ENCODE measurements at places on chromosomes 16 and 17.

DNA sequence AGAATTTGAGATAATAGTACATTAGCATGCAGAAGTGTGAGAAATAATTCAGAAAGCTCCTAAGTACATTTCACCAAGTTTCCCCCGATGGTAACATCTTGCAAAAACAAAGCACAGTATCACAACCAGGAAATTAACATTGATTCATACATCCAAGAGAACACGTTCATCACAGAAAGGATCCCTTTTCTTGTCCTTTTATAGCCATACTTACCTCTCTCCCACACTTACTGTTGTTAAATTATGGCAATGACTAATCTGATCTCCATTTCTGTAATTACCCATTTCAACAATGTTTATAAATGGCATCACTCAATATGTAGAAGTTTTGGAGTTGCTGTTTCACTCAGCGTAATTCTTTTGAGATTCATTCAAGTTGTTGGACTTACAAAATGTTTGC lies 1260.0 kb downstream of the CDH8 start:
- no peak for DNase-seq

GRCh38 chr17:70624211-70624610 lies 454.9 kb downstream of the KCNJ2 start:
- DNase-seq: no peak

- no peak for DNase-seq
Observed at GRCh38 chr16:49455181-49455990, 81.8 kb downstream of the C16orf78 start.

- DNase-seq: no peak
Observed at GRCh38 chr17:7097940-7098339, 16.7 kb downstream of the ASGR2 start.

GRCh38 chr16:89395150-89396142 lies 94.9 kb downstream of the ANKRD11 start:
- DNase-seq: peak; percentile 33

DNA sequence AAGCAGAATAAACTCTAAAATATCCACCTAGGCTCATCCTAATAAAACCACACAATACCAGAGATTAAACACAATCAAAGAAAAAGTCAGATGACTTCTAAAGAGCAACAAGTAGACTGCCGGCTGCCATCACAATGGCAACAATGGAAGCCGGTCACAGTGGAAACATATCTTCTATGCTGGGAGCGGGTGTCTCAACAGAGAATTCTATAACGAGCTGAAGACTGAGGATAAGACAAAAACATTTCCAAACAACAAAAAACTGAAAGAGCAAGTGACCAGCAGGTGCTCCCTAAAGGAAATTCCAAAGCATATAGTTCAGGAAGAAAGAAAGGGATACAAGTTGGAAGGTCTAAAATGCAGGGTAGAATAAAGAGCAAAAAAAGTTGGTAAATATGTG lies 8.9 kb downstream of the NSMCE1 start:
- DNase-seq: no peak

DNA sequence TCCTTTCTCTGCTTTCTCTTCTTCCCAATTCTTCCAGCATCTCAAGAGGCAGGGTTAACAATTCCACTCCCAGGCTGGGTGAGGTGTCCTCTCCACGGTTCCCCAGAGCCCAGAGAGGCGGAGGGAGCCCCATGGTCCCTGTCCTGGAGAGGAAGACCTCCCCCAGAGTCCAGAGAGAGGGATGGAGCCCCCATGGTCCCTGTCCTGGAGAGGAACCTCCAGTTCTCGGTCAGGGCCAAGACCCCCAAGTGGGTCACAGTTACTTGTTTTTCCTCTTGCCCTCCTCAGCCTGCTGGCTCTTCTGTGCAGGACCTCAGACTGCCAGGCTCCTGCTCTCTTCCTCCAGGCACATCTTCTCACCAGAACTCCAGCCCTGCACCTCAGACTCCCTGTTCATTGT lies 135.2 kb downstream of the RPTOR start:
- no peak for DNase-seq

GRCh38 chr17:77233635-77234334 lies 93.0 kb downstream of the SEC14L1 start:
- DNase-seq: no peak

DNA sequence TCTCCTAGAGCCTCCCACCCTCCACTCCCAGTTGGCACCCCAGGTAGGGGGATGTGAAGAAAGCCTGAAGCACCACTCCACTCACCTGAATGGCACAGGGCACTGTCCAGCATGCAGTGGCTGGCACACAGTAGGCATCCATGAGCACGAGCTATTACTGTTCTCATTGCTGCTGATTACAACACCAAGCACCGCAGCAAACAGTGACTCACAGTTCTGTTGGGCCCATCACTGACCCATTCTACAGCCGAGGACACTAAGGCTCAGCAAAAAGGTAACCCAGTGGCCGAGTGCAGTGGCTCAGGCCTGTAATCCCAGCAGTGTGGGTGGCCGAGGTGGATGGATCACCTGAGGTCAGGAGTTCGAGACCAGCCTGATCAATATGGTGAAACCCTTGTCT lies 2.7 kb downstream of the ZSCAN10 start:
- no peak for DNase-seq

- DNase-seq: no peak
Observed at GRCh38 chr17:8121681-8122421, 2.1 kb downstream of the HES7 start.

- DNase-seq: no peak
Observed at GRCh38 chr16:5196204-5196603, 98.6 kb upstream of the EEF2KMT start.

DNA sequence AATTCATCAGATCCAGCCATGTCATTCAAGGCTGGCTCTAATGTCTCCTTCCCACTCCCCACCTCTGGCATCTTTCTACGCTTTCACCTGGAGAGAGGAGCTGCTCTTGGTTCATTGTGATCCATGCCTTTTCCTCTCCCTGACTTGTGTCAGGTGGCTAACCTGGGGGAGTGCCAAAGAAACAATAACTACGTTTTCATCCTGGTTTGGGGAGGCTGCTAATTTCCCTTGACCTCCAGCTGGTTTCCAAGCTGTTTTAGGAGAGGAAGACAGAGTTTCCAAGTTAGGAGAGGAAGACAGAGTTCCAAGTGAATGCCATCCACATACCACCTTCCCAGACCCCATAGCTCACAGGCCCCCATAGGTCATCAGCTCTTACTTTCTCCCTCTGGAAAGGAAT lies 40.0 kb upstream of the HLF start:
- no peak for DNase-seq

- no peak for DNase-seq
Observed at GRCh38 chr17:40309031-40309948, at the start of gene RARA. Gene RARA (plus strand): TSS chr17:40309180. CDS start chr17:40331219, 22,039 bp downstream.

DNA sequence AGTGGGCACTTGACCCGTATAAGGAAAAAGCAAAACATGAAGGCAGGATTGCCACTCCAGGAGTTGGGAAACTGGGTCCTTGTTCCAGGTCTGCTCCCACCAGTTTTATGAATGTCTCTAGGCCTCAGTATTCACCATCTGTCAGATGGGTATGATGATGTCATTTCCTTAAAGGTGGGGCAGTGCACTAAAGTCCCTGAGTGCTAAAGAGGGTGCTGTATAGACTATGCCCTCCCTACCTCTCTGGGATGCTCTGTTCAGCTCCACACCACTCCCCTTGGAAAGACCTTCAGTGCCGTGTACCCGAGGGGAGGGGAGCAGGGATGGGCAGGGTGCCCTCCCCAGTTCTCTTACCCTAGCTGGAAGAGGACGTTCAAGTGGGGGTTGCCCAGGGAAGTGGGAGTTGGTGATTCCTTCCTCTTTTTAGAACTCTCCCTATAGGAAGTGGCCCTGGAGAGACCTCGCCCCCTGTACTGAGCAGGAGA lies 2.2 kb downstream of the LASP1 start:
- no peak for DNase-seq

DNA sequence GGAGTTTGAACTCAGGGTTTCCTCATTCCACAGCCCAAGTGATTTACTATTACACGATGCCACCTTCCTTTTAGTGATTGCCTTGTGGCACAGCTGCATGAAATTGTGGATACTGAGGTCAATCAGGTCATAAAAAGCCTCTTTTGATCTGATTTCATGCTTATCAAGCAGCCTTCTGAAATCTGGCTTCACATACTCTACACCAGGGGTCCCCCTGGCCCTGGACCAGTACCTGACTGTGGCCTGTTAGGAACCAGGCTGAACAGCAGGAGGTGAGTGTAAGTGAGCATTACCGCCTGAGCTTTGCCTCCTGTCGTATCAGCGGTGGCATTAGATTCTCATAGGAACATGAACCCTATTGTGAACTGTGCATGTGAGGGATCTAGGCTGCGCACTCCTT lies 13.8 kb downstream of the SLFN5 start:
- no peak for DNase-seq

- DNase-seq: no peak
Observed at GRCh38 chr16:80948886-80949493, 57.7 kb downstream of the CMC2 start.

- DNase-seq: no peak
Observed at GRCh38 chr17:41822216-41823140, 9.7 kb downstream of the FKBP10 start.

GRCh38 chr17:51746421-51746820 lies 412.1 kb downstream of the CA10 start:
- no peak for DNase-seq

DNA sequence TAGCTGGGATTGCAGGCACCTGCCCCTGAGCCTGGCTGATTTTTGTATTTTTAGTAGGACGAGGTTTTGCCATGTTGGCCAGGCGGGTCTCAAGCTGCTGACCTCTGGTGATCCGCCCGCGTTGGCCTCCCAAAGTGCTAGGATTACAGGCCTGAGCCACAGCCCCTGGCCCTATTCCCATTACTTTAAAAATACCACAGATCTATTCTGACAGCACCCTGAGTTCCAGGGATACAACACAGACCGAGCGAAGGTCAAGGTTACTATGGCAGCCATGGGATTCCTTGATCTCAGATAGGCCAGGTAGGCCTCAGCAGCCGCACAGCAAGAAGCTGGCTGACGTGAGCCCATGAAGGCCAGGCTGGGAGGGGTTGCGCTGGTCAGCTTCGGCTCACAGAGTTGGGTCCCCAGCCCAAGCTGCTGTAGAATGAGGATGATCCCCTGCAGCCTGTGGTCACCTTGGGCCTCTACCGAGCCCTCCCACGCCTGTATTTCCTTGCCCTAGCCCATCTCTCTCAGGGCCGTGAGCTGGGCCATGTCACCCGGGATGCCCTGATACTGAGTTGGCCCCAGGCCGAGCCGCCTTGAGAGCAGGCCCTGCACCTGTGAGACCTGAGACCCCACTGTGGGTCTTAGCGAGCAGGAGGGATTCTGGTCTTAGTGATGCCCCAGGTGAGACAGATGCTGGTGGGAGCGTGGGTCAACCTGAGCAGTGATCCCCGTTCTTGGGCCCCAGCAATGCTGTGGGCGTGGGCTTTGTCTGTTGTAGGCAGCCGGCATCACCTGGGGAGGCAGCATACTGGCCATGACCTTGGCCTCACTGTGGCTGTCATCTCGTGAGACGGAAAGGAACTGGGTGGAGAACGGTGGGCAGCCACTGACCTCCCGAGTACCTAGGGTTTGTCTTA lies 16.9 kb upstream of the RNF213 start:
- DNase-seq: no peak

DNA sequence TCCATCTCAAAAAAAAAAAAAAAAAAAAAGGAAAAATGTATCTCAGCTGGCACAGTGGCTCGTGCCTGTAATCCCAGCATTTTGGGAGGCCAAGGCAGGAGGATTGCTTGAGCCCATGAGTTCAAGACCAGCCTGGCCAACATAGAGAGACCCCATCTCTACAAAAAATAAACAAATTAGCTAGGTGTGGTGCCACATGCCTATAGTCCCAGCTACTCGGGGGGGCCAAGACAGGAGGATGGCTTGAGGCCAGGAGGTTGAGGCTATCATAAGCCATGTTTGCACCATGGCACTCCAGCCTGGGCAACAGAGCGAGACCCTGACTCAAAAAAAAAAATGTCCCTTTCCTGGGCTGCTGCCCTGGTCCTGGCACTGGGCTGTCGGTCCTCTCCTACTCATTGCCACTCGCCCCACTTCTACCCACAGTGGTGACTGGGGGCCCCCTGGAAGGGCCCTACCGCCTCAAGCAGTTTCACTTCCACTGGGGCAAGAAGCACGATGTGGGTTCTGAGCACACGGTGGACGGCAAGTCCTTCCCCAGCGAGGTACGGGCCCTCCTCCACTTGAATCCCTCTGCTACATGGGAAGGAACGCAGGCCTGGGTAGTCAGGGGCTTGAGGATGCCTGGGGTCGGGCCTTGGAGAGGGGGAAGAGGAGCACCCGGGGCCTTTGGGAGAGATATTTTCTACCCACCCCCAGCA lies 6.1 kb downstream of the CA7 start:
- no peak for DNase-seq

DNA sequence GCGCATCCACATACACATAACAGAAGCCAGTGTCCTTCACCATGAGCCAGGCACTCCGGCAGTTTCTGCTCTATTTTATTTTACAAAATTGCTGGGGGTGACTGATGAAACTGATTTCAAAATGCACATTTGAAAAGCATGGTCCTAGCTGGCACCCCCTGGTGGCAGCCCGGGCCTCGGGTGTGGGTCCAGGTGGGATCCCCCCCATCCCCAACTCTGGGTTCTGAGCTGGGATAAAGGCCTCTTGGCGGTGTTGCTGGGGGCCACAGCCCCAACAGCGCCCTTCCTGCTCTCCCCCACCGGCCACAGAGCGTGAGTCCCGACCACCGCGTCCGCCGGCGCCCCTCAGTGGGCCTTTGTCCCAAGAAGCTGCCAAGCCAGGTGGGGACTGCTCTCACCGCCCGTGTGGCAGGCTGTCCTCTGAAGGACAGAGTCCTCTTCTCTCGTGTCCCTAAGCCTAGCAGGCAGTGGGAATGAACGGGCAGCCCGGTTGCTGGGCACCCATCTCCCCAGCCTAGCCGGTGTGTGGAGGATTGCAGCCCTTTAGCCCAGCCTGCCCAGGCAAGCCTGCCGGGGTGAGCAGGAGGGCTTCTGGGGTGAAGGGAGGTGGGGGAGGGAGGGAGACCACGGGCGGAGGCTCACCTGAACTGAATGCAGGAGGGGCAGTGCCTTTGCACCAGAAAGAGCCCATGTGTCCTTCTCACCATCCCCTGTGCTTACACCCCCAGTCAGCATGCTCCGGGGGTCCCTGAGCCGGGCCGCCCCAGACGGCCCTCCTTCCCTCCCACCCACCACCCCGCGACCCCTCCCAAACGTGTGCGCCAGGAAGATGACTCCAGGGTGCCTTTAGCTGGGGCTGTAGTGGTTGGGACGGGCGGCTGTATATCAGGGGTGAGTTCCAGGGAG lies 898 bp downstream of the SNAI3 start:
- DNase-seq: no peak

GRCh38 chr17:48043176-48043575 lies 5.0 kb upstream of the NFE2L1 start:
- no peak for DNase-seq

GRCh38 chr17:47818002-47818695 lies 3.4 kb downstream of the OSBPL7 start:
- no peak for DNase-seq

- no peak for DNase-seq
Observed at GRCh38 chr16:2769675-2770056, 7.4 kb downstream of the ELOB start.

GRCh38 chr16:79839466-79840341 lies 239.2 kb upstream of the MAF start:
- no peak for DNase-seq

GRCh38 chr16:29927070-29927905 lies 1.3 kb upstream of the KCTD13 start:
- no peak for DNase-seq

All from GOT3 (cell line).